ENCODE measurements at places on chromosomes 3 and 15. TPM values are rescaled to one million over a fixed set of nuclear protein-coding genes. Genes with fewer than 3 reads are reported as not detected.
A peak's percentile ranks its signal among the peaks of the same experiment; 100 is the strongest.

DNA sequence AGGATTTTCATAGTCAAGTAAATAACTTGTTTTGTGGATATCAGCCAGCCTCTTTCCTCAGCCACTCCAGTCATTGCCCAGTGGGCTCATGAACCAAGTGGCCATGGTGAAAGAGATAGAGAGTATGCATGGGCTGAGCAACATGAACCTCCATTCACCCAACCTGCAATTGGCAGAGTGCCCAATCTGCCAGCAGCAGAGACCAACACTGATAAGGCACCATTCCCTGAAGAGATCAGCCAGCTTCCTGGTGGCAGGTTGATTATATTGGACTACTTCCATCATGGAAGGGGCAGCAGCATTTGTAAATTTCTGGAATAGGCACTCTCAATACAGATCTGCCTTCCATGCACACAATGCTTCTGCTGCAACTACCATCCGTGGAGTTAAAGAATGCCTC lies 10.3 kb upstream of the MCF2L2 start:
- no peak overlapping the region for H3K27ac ChIP-seq
- H3K4me3 ChIP-seq: no peak overlapping the region

NANOGP8 gene
- total RNA-seq: not detected

- DNase-seq: no peak
- no peaks in the 10 kb centered on the region for H3K4me1 ChIP-seq
- no peaks in the 10 kb centered on the region for H3K36me3 ChIP-seq
- no peak overlapping the region for H3K4me3 ChIP-seq
- H3K27ac ChIP-seq: no peak overlapping the region
These were observed 149.9 kb upstream of the NR2E3 start for GRCh38 chr15:71660501-71660900.

GRCh38 chr3:25831578-25831977 lies 41.7 kb downstream of the OXSM start:
- no peaks in the 10 kb centered on the region for H3K36me3 ChIP-seq
- no peak overlapping the region for H3K27ac ChIP-seq
- peaks cover 2% of the 10 kb centered on the region for H3K4me1 ChIP-seq
- H3K4me3 ChIP-seq: no peak overlapping the region
- DNase-seq: no peak

GRCh38 chr3:72041511-72041910 lies 256.6 kb upstream of the PROK2 start:
- peaks cover 3% of the 10 kb centered on the region for H3K36me3 ChIP-seq
- DNase-seq: no peak
- H3K4me3 ChIP-seq: no peak overlapping the region
- peaks cover 4% of the 10 kb centered on the region for H3K27me3 ChIP-seq
- H3K4me1 ChIP-seq: peaks cover 2% of the 10 kb centered on the region
- H3K27ac ChIP-seq: no peak overlapping the region

- peak overlapping the region; percentile 96 for H3K4me3 ChIP-seq
- H3K27me3 ChIP-seq: no peaks in the 10 kb centered on the region
- peak overlapping the region; percentile 96 for H3K27ac ChIP-seq
- H3K4me1 ChIP-seq: peaks cover 42% of the 10 kb centered on the region
- peaks cover 18% of the 10 kb centered on the region for H3K36me3 ChIP-seq
- no peak for DNase-seq
These were observed 1.1 kb upstream of the PML start for GRCh38 chr15:73993211-73993994.

TMF1 gene
- 55.2 TPM for total RNA-seq

GRCh38 chr3:177055605-177056571 lies 141.4 kb downstream of the TBL1XR1 start:
- DNase-seq: no peak
- H3K4me1 ChIP-seq: peaks cover 19% of the 10 kb centered on the region

EPHB3 gene
- total RNA-seq: not detected

SELENOK gene
- 43.9 TPM for total RNA-seq

DNA sequence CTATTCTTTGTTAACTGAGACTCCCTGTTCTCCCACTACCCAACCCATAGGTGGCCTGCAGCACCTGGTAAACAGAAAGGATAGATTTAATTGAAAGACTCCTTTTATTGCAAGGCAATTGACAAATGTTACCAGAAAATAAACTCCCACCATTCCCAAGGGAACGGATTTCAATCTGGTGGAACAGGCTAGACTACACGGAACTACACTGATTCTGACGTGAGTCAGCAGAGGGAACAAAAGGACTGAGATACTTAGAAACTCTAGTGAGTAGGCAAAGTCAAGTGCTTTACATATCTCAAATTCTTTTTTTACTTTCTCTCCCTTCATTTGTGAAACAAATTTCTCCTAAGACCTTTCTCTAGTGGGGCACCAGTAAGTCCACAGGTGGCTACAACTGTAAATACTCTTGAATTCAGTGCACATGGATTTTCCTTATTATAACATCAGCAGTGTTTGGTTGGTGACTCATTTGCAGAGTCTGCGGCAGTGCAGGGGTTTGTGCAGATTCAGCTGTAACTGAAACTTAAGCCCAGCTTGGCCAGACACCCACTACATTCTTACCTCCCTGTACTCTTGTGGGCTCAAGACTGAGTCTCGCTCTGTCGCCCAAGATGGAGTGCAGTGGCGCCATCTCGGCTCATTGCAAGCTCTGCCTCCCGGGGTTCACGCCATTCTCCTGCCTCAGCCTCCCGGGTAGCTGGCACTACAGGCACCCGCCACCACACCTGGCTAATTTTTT lies 34.3 kb upstream of the PLSCR2 start:
- H3K4me1 ChIP-seq: peaks cover 32% of the 10 kb centered on the region
- H3K36me3 ChIP-seq: peaks cover 33% of the 10 kb centered on the region
- H3K27me3 ChIP-seq: no peaks in the 10 kb centered on the region
- no peak overlapping the region for H3K27ac ChIP-seq
- no peak overlapping the region for H3K4me3 ChIP-seq
- no peak for DNase-seq

- H3K27me3 ChIP-seq: no peaks in the 10 kb centered on the region
- H3K4me1 ChIP-seq: peaks cover 26% of the 10 kb centered on the region
- H3K27ac ChIP-seq: peak overlapping the region; percentile 94
- H3K36me3 ChIP-seq: peaks cover 48% of the 10 kb centered on the region
- DNase-seq: no peak
- peak overlapping the region; percentile 78 for H3K4me3 ChIP-seq
These were observed 15.9 kb downstream of the CEP70 start for GRCh38 chr3:138578141-138578540.

- no peak overlapping the region for H3K4me3 ChIP-seq
- H3K36me3 ChIP-seq: no peaks in the 10 kb centered on the region
- H3K4me1 ChIP-seq: no peaks in the 10 kb centered on the region
- no peak overlapping the region for H3K27ac ChIP-seq
These were observed 342.7 kb downstream of the PTPRG start for GRCh38 chr3:61903931-61904657.

DNA sequence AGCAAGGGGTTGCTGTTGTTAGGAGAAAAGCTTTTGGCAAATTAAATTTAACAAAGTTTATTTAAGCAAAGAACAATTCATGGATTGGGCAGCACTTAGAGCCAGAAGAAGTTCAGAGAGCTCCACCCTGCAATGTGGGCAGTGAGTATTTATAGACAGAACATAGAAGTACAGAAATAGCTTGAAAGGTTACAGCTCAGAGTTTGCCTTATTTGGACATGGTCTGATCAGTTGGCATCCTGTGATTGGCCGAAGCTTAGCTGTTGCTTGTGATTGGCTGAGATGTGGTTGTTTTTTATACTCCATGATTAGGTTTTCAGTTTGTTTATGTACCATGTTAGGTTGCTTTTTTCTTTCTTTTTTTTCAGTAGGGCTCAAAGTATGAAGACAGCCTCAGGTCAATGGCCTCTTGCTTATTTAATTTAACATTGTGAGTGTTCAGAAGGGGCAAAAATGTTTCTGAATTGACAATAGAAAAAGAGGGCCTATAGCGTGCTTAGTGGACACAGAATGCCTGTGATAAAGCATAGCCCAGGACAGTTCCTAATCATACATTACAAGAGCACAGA lies 293.8 kb downstream of the IGSF11 start:
- H3K4me1 ChIP-seq: no peaks in the 10 kb centered on the region
- no peaks in the 10 kb centered on the region for H3K36me3 ChIP-seq
- H3K27ac ChIP-seq: no peak overlapping the region
- no peak for DNase-seq

CHRFAM7A gene
- 1.9 TPM for total RNA-seq

DNA sequence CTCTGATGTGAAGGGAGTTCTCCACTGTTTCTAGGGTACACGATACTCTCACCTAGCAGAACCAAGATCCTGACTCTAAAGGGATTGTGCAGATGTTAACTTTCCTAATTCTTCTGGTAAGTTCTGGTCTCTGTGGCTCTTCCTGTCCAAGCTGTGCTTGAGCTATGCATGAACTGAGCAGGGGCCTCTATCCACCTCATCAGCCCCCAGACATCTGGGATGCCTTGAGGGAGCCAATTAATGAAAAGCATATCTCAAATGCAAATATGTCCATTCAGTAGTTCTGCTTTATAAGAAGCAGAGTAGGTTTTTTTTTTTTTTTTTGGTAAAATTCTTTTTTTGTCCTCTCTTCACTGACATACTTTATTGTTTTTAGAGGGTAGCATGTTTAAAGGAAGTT lies 89.6 kb downstream of the POLR2M start:
- DNase-seq: no peak
- H3K36me3 ChIP-seq: no peaks in the 10 kb centered on the region
- H3K27me3 ChIP-seq: peaks cover 8% of the 10 kb centered on the region
- no peaks in the 10 kb centered on the region for H3K4me1 ChIP-seq

GRCh38 chr15:39744334-39745103 lies 38.1 kb downstream of the FSIP1 start:
- no peak overlapping the region for H3K27ac ChIP-seq
- H3K36me3 ChIP-seq: no peaks in the 10 kb centered on the region
- peaks cover 43% of the 10 kb centered on the region for H3K27me3 ChIP-seq
- no peak overlapping the region for H3K4me3 ChIP-seq
- DNase-seq: no peak

PARP15 gene
- total RNA-seq: 49.1 TPM

- H3K27me3 ChIP-seq: no peaks in the 10 kb centered on the region
- H3K4me1 ChIP-seq: peaks cover 8% of the 10 kb centered on the region
- H3K36me3 ChIP-seq: peaks cover 22% of the 10 kb centered on the region
- no peak for DNase-seq
- no peak overlapping the region for H3K27ac ChIP-seq
These were observed 83.4 kb downstream of the RBPMS2 start for GRCh38 chr15:64691896-64692565.

DNA sequence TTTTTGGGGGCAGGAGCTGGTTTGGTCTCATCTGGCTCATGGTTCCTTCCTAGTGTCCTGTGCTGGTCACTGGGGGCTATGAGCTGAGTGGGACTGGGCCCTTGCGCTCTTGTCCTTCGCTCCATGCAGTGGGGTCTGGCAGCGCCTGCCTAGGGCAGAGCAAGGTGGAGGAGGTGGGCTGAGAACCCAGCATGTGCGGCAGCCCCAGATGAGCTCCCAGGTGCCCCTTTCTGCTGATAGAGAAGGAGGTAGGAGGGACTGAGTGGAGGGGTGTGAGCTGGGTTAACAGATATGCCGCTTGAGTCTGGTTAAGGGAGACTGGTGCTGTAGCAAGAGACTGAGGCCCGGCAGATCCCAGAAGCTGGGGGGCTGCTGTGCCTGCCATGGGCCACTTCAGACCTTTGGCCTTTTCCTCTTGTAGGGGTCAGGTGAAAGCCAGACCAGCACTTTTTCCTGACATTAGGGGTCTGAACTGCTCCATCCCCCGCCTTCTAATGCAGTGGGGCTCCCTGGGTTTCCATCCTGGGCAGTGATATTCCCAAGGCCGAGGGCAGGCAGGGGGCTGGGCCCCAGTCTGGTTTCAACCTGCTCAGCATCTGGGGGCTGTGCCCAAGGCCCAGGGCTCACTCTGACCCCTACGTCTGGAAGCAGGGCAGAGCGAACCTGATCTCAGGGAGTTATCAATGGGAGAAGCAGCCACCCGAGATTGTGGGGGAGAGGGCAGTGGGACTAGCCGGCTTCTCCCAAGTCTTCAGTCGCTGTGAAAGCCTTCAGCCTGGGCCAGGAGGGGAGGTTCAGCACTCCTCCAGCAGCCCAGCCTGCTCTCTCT lies 62.9 kb upstream of the PRR23C start:
- H3K36me3 ChIP-seq: no peaks in the 10 kb centered on the region
- DNase-seq: no peak
- peaks cover 12% of the 10 kb centered on the region for H3K4me1 ChIP-seq
- no peak overlapping the region for H3K4me3 ChIP-seq

MKRN3 gene
- 2.9 TPM for total RNA-seq

- H3K36me3 ChIP-seq: peaks cover 7% of the 10 kb centered on the region
- H3K27me3 ChIP-seq: peaks cover 4% of the 10 kb centered on the region
- no peak for DNase-seq
These were observed 102.6 kb upstream of the BNIP2 start for GRCh38 chr15:59791755-59792154.

GRCh38 chr3:41464858-41465257 lies 265.6 kb downstream of the CTNNB1 start:
- DNase-seq: no peak
- H3K4me3 ChIP-seq: no peak overlapping the region
- H3K4me1 ChIP-seq: no peaks in the 10 kb centered on the region
- no peak overlapping the region for H3K27ac ChIP-seq

All from activated naive CD8-positive, alpha-beta T cell treated with anti-CD3 and anti-CD28 coated beads, Interleukin-2, amount 10 ng/mL, durations not matched to agents 7 days and 5 days (primary cell).